ENCODE measurements at places on chromosomes 5 and 9.

GRCh38 chr9:109120204-109120789 lies 550 bp upstream of the TMEM245 start:
- DNase-seq: no peak

- DNase-seq: no peak
Measured at GRCh38 chr5:19314840-19315239, 673.2 kb downstream of the CDH18 start.

GRCh38 chr5:116274251-116274650 lies 189.4 kb downstream of the COMMD10 start:
- DNase-seq: no peak

GRCh38 chr9:76534026-76534425 lies 75.0 kb downstream of the GCNT1 start:
- no peak for DNase-seq

GRCh38 chr9:10946676-10947410 lies 334.0 kb upstream of the PTPRD start:
- DNase-seq: no peak

DNA sequence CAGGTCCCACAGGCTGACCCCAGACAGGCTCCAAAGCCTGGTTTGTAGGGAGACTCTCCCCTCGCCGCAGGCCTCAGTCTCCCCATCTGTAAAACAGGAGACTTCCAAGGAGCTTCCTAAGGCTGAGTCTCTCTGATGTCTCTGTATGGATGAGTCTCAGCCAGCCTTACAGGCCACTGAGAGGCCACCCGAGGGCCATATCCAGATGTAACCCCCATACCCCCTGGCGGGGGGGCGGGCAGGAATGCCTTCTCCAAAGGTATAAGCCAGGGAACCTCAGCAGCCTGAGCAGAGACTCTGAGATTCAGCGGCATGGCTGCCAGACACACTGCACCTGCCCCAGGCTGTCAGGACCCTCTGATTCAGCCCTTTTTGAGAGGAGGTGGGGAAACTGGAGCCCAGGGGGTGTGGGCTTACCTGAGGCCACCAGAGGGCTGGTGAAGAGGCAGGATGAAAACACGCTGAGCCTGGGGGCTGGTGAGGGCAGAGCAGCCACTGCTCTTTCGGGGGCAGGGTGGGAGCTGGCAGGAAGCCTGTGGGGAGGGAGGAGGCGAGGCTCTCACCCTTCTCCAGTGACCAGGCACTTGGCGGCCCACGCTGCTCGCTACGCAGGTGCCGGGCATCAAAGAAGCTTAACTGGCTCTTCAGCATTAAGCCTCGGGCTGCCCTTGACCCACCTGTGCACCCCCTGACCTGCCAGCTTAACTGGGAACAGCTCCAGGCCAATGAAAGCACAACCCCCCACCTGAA lies 5.5 kb upstream of the SUSD3 start:
- DNase-seq: no peak

GRCh38 chr5:96751203-96752169 lies 56.3 kb downstream of the ERAP1 start:
- DNase-seq: no peak

- DNase-seq: no peak
Measured at GRCh38 chr9:83996126-83996525, 15.5 kb downstream of the RMI1 start.

GRCh38 chr9:125591888-125592287 lies 115.1 kb downstream of the MAPKAP1 start:
- DNase-seq: no peak

- no peak for DNase-seq
Measured at GRCh38 chr5:84382363-84383295, 2.1 kb downstream of the EDIL3 start.

- no peak for DNase-seq
Measured at GRCh38 chr5:124697501-124697900, 48.9 kb downstream of the ZNF608 start.

DNA sequence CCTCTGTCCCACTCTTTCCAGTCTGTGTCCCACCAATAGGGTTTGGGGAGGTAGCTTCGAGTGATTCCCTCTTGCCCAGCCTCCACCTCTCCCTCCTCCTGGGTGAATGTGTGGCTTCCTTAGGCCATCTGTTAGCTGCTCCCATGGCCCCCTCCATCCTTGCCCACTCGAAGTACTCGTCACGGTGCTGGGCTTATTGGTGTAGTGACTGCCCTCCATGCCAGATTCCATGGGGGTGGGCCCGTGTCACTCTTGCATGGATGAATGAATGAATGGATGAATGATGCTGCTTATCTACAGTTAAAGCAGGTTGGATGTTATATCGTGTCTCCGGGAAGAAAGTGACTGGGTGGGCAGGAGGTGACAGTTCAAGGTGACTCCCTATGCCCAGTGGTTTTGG lies 19.1 kb downstream of the HMCN2 start:
- DNase-seq: no peak

DNA sequence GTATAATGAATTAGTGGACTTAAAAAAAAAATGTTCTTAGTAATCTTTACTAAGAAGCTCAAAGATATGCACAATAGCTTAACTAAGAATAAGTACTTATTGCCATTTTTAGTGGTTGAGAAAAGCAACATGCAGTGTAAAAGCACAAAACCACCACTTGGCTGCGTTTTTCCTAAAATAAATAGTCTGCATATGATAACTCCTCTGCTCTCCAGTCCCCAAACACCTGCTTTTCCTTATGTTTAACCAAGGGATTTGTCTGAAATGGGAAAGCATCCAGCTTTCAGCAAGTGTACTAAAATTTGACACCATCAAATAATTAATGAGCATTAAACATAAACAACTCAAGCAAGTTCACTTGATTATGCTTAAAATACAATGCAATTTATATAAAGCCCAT lies 41.4 kb downstream of the PSIP1 start:
- no peak for DNase-seq

DNA sequence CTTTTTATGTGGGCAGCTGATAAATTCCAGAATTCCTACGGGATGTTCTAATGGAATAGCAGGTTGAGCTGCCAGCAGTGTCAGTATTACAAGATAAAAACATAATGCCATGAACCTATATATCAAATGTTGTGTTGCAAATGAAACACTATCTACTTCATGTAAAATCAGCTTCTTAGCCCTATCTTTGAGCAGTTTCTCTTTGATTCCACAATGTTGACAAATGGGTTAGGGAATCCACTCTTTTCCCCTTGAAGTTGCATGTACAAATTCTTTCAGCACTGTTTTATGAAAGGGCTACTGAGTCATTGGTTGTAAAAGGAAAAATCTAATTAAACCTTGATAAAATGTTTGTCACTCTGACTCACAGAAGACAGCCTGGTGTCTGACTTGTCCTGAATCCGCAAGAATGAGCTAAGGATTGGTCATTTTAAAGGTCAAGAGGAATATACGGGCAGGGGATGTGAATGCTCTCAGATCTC lies 950.6 kb upstream of the NUDT12 start:
- DNase-seq: no peak

- DNase-seq: no peak
Measured at GRCh38 chr5:132776131-132776937, 705 bp downstream of the SEPTIN8 start.

GRCh38 chr9:122857815-122858214 lies 29.4 kb upstream of the PDCL start:
- no peak for DNase-seq

- no peak for DNase-seq
Measured at GRCh38 chr9:125752070-125752628, 5.0 kb downstream of the PBX3 start.

DNA sequence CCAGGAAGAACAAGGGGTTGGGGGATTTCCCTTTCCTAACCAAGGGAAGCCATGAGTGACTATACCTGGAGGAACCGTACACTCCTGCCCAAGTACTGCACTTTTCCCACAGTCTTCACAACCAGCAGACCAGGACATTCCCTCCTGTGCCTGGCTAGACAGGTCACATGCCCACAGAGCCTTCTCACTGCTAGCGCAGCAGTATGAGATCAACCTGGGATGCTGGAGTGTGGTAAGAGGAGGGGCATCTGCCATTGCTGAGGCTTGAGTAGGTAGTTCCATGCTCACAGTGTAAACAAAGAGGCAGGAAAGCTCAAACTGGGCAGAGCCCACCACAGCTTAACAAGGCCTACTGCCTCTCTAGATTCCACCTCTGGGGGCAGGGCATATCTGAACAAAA lies 35.9 kb downstream of the SAXO1 start:
- no peak for DNase-seq

- DNase-seq: no peak
Measured at GRCh38 chr5:90174236-90174635, 235.3 kb downstream of the CETN3 start.

Data from CD4-positive, alpha-beta T cell treated with Interleukin-21 for 1 hour (primary cell).